ENCODE measurements at places on chromosomes 11 and 22.

DNA sequence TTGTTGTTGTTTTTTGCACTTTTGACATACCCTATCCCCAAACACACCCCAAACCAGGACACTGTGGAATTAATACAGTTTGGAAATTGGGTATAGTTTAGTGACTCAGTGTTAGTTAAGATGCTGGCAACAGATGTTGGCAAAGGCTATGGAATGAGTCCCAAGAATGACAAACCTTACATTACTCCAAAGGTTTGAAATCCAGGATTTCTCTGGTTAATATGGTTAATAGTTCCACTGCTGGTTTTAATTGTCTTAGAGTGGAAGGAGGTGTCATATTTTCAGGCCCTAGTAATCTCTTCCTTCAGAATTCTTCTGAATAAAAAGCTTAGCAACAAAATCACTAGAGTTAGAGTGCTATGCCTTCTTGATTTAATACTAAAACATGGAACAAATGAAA is 775 bp downstream of the LPXN start:
- no peak for DNase-seq

DNA sequence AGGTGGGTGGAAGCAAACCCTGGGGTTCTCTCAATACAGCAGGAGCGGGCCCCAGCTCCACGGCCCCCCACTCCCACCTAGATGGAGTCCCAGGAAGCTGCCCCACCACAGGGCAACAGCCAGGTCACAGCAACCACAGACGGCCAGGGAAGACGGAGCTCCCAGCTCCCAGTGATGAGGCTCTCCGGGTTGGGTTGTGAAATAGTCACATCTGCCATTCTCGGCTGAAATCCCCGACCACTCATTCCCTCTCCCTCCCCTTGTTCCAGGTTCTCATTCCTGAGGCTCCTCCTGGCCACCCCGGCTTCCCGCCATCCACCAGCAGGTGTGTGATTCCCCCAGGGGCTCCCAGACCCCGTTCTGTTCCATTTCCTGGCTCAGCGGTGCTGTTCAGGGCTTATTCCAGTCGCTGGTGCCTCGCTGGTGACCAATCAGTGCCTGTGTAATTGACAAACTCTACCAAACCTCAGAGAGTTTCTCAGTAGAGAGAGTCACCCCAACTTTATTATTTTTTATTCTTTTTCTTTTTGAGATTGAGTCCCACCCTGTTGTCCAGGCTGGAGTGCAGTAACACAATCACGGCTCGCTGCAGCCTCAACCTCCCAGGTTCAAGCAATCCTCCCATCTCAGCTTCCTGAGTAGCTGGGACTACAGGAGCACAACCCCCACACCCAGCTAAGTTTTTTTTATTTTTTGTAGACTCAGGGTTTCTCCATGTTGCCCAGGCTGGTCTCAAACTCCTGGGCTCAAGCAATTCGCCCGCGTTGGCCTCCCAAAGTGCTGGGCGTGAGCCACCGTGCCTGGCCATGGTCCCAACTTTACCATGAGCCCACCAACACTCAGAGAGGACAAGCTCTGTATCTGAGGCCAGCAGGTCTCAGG is 63.2 kb downstream of the SHANK2 start:
- DNase-seq = no peak

- DNase-seq = no peak
Measured at GRCh38 chr22:24384131-24384530, 43.3 kb upstream of the ADORA2A start.

GRCh38 chr11:60763692-60764369 is 7.2 kb downstream of the MS4A15 start:
- DNase-seq = no peak

DNA sequence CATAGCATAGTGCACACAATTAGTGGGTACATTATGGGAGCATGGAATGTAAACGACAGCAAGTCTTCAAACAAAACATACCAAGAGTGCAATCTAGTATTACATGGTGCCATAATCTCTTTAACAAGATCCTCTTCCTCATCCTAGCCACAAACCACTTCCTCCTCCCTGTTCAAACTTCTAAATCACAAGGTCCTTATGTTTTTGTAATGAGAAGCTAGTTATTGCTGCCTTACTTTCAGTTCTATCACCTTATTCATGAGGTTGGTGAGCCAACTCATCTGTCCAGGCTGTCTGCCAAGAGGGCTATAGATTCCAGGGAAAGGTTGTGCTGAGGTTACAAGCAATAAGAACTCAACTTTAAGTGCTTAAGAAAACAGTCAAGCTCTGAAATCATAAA is 195.4 kb upstream of the ARHGAP20 start:
- DNase-seq = peak; percentile 18

DNA sequence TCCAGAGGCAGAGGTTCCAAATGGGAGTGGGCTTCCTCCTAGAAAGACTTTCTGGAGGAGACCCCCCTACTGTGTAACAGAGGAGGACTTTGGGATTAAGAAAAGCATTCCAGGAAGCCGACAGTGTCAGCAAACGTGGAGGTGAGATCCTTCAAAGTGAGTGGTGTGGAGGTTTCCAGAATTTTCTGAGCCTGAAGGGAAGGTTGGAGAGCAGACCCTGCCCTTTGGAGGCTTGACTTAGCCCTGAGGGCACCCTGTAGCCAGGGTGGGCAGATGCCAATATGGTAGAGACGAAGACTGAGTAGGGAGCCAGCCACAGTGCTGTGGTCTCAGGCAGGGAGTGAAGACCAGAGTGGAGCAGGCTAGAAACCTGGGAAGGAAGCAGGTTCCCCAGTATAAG is 1.8 kb upstream of the KLHL22 start:
- no peak for DNase-seq

GRCh38 chr11:1819074-1819473 is 15.7 kb upstream of the SYT8 start:
- DNase-seq = no peak

DNA sequence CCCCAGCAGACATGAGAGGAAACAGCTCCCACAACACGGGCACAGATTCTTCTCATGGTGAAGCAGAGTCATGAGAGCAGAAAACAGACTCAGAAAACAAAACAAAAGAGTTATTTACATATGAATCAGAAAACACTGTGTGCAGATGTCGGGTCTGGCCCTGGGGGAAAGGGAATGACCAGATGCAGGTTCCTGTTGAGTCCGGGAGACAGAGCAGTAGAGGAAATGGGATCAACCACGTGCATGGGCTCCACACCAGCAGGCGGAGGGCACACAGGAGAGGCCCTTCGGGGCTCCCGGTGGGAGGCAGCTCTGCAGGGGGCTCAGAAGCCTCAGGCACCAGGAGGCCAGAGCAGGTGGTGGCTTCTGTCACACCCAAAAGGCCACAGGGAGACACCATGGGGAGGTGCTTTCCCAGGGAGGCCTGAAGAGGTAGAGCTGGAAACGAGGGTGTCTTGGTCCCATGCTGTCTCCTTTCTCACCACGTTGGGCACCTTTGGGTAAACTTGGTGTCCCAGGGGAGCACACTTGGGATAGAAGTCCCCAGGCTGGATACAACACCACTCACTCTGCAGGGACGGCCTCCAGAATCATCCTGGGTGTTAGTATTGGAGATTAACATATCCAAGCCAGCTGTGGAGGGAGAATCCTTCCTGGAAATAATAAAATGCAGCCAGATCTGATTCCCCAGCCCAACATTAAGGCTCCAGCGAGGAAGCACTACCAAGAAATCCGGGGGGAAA is 764.7 kb downstream of the BRD1 start:
- DNase-seq = no peak

GRCh38 chr11:15688351-15688792 is 573.6 kb downstream of the INSC start:
- DNase-seq = no peak

GRCh38 chr22:30486661-30487115 is 14.9 kb upstream of the SEC14L3 start:
- DNase-seq = no peak

- DNase-seq = no peak
Measured at GRCh38 chr11:45803971-45804760, 783 bp upstream of the SLC35C1 start.

DNA sequence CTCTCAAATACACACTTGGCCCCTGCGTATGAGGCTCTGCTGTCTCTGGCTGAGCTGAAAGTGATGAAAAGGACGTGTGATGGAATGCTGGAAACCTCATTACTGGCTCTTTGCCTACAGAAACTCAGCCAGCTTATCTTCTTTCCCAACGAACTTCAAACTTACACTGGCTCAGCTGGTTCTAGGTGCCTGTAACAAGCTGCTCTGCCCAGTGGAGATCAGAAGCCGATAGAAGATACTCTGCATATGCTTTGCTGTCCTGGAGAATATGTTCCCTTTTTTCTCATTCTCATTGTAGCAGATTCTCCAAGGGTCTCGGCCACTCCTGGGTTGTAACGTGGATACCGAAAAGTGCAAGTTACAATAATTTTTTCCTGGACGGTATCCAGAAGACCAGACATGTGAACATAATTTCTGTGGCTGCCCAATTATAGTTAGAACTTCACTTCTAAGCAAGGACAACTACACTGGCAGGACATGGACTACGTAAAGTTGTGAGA is 405.3 kb upstream of the CCDC90B start:
- DNase-seq = no peak

DNA sequence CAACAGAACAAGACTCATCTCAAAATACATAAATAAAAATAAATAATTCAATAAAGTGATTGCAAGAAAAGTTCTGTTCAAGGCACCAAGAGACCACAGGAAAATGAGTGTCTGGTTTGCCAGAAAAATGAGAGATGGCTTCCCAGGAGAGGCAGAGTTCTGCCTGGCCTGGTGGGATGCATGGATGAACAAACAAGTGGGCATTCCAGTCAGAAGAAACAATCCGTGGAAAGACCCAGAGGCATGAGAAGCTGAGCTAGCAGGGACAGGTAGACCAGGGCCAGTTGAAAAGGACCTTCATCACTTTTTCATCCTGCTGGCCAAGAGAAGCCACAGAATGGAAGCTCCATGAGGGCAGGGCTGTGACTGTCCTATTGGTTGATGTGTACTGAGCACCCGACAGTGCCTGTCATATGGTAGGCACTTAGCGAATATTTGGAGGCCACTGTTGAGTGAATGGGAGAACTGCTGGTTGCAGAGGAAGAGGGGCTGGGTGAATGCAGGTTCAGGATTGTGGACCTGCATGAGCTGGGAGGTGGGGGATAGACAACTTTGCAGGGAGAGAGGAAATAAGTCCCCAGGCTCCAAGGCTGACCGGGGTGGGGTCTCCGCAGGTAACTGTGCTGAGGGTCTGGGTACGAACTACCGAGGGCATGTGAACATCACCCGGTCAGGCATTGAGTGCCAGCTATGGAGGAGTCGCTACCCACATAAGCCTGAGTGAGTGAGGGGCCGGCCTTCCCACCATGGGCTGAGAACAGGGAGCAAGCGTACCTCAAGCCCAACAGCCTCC is 3.7 kb downstream of the F2 start:
- no peak for DNase-seq

DNA sequence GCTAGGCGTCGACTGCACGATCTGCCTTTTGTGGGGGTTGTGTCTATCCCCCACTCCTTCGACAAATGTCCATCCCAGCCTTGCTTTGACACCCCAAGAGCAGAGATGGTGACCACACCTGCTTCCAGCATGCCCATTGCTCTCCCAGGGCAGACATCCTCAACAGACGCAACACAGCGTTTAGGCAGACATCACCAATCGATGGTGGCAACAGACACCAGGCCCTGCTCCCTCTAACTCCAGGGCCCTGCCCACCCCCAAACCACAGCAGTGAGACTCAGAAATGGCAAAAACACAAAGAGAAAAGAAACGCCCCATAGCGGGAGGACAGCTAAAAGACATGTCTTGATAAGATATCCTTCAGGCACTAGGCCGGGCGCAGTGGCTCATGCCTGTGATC is 150.9 kb downstream of the CRYBB2 start:
- DNase-seq = no peak

- no peak for DNase-seq
Measured at GRCh38 chr11:113384551-113384950, 3.0 kb upstream of the ANKK1 start.

DNA sequence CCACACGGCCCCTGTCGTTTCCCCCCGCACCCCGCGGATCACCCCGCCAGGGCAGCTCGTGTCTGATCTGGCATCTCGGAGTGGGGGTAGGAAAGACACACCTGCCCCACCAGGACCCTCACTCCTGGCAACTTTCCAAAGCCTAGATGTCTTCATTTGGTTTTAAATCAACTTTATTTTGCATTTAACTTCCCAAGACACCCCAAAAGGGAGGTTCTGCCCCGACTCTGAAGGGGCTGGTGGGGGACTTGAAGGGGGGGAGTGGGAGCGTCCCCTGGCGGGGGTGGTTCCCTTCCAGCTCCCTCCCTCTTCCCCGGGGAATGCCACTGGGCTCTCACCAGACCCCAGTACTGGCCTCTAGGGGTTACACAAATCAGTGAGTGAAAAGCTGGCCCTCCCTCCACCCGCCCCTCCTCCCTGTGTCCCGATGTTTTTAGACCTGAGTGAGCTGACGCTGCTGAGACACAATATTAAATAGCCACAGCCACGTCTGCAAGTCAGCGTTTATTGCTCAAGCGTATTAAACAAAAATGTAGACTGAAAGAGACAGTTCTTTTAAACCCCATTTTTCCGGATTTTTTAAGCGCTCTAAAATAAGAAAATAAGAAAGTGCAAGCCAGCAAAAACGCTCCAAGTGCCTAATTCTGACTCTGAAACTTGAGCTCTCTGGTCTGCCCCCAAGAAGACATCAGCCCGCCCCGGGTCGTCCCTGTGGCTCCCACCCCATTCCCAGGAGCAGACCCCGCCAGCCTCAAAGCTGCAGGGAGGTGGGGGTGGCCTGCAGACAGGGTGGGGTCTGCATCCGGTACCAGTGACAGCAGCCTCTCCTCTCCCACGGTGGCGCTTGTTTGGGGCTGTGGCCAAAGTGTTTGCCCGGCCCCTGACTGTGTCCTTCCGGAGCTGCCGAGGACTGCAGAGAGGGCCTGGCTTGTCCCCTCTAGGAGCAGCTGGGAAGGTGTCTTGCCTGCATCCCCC is 1.1 kb upstream of the TTLL8 start:
- no peak for DNase-seq

GRCh38 chr22:22408731-22409696 is 99.5 kb downstream of the ZNF280B start:
- no peak for DNase-seq

DNA sequence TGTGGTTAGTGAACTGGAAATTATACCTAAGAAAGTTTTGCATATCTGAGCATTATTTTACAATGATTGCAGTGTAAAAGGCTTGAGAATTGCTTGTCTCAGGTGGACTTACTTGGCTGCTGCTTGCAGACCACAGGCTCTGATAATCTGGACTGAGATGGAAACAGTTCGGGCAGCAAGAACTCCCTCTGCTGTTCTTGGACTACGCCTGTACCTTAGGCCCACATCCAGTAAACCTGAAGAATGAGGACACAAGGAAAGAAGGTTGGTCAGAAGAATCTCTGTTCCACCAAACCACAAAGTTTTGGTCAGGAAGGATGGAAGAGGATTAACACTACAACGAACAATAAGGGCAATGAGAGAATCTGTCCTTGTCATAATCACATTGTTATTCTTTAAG is 80.1 kb downstream of the C2CD3 start:
- no peak for DNase-seq

Data from SK-N-MC (cell line).